Coronary artery (tissue), 2 donors: ENCODE measurements at places on chromosomes 3 and 15.

GRCh38 chr3:129240436-129240835 lies 9.0 kb upstream of the COPG1 start:
- DNase-seq, result no peak

DNA sequence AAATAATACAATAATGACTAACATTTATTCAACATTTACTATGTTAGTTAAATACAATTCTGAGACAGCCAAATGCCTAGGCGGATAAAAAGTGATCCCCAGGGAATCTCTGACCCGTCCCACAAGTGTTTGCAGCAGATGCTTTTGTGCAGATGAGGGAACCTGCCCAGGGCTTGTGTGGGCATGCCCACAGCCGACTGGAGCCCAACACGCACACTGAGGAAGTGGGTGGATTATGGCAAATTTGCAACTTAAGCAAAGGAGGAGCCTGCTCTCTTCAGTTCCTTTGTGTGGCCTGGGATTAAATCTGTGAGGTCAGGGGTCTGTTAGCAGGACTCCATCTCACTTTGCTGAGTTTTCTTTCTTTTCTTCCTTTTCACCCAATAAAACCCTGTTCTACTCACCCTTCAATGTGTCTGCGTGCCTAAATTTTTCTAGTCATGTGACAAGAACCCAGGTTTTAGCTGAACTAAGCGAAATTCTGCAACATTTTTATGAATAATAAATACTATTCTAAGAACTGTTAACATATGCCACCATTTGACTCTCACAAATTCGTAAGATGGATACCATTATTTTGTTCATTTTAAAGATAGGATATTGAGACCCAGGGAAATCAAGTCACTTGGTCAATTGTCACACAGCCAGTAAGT lies 13.9 kb upstream of the RTP1 start:
- no peak for DNase-seq

DNA sequence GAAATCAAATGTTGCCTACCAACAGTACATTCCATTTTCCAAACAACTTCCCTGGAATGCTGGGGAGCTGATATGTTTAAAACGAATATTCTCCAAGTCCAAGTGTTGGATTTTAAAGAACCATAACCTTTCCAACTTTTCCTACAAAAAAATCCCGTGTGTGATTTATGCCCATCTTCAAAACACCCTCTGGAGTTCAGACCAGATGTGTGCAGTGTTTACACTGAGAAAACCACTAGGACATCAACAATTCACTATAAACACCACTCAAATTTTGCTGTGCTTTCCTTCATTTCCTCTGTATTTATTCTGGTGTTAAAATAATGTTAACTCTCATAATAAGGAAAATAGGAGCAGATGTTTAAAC lies 2.4 kb downstream of the VGLL4 start:
- DNase-seq, result no peak

DNA sequence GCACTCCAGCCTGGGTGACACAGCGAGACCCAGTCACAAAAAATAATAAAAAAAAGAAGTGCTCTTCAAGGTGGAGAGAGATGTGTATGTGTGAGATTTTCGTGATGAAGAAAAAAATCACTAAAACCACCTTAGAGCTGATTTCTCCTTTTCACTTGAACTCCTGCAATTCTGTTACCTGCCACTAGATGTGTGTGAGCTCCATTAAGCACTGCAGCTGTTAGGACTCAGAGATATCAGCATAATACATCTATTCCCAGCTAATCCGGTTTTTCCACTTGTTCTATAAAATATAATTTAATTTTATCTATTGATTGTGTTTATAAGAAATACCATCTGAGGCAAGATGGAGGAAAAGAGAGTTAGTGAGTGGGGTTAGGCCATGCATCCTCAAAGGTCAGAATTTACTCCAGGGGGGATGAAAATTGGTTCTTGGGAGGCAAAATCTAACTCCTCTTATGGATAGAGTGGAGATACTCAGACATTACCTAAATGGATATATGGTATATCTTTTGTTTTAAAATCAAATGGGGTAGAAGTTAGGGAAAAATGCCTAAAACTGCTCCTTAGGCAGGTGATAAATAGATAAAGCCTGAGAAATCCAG lies 152.7 kb downstream of the IL20RB start:
- DNase-seq, result no peak

GRCh38 chr3:191008074-191008473 lies 145.6 kb upstream of the GMNC start:
- no peak for DNase-seq

GRCh38 chr3:105626739-105627138 lies 242.1 kb downstream of the CBLB start:
- DNase-seq, result no peak

DNA sequence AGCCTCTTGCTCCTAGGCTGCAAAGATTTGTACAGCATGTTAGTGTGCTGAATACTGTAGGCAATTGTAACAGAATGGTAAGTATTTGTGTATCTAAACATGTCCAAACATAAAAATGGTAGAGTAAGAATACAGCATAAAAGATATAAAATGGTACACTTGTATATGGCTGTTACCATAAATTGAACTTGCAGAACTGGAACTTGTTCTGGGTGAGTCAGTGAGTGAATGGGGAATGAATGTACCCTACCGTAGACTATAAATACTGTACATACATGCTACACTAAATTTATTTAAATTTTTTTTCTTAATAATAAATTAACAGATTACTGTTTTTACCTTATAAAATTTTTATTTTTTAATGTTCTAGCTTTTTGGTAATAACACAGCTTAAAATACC lies 858.7 kb downstream of the ROBO2 start:
- no peak for DNase-seq

DNA sequence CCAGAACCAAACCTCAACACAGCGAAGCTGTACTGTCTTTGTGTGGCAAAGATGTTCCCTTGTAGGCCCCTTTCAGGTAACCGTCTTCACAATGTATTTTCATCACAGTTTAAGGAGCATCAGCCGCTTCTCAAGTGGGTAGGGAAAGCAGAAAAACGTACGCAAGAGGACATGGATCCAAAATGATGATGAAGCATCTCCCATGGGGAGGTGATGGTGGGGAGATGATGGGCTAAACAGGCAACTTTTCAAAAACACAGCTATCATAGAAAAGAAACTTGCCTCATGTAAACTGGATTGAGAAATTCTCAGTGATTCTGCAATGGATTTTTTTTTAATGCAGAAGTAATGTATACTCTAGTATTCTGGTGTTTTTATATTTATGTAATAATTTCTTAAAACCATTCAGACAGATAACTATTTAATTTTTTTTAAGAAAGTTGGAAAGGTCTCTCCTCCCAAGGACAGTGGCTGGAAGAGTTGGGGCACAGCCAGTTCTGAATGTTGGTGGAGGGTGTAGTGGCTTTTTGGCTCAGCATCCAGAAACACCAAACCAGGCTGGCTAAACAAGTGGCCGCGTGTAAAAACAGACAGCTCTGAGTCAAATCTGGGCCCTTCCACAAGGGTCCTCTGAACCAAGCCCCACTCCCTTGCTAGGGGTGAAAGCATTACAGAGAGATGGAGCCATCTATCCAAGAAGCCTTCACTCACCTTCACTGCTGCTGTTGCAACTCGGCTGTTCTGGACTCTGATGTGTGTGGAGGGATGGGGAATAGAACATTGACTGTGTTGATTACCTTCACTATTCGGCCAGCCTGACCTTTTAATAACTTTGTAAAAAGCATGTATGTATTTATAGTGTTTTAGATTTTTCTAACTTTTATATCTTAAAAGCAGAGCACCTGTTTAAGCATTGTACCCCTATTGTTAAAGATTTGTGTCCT lies 60.0 kb downstream of the AAGAB start:
- DNase-seq, result no peak

DNA sequence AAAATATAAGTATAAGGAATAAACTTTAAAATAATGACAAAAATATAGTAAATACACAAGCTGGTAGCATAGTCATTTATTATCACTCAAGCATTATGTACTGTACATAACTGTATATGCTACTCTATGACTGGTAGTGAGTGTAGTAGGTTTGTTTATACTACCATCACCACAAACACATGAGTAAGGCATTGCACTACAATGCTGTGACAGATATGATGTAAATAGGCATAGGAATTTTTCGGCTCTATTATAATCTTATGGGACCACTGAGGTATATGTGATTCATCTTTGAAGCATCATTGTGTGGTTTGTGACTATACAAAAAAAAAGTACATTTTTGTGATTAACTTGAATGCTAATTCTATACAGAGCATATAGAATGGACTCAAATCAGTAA lies 35.3 kb upstream of the FBN1 start:
- DNase-seq, result no peak

GRCh38 chr15:64348455-64348854 lies 7.5 kb downstream of the CSNK1G1 start:
- DNase-seq, result no peak
